ENCODE measurements at places on chromosomes 4 and X.

DNA sequence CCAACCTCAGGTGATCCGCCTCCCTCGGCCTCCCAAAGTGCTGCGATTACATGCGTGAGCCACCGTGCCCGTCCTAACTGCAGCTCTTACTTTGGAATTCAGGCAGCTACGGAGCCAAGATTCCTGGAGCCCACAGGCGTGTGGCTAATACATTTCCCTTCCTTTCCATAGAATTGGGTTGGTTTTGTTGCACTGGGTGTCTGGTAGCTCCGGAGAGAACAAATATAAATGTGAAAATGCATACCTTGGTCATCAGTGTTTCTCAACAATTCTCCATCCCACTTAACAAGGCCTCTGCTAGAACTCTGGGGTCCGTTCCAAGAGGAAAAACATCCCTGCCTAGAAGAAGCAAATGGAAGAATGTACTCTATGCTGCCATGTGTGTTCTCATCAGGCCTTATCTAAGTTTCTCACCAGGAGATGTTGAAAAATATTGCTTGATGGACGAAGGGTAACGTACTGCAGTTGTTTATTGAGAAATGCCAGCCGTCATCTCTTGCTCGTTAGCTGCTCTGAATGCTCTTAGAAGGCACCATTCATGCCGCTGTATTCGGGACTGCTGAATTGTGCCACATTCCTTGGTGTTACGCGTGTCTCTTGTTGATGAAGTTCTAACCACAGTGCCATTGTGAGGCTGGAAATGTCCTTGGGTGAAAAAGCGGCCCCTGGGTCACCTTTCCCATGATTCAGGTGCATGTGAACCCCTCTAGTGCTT lies 50.5 kb upstream of the CD99 start:
- DNase-seq = no peak

DNA sequence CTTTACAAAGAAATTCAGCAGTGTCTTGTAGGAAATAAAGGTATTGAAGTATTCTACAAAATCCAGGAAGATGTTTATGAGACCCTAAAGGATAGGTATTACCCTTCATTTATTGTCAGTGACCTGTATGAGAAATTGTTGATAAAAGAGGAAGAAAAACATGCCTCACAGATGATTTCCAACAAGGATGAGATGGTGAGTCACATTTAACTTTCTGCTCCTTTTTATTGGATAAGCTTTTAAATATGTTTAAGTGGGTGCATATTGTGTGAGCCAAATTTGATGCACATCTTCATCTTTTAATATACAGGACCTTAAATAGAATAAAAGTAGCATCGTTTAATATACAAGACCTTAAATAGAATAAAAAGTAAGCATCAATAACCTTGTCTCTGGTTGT lies 72.1 kb downstream of the LRP2BP start:
- DNase-seq = no peak

DNA sequence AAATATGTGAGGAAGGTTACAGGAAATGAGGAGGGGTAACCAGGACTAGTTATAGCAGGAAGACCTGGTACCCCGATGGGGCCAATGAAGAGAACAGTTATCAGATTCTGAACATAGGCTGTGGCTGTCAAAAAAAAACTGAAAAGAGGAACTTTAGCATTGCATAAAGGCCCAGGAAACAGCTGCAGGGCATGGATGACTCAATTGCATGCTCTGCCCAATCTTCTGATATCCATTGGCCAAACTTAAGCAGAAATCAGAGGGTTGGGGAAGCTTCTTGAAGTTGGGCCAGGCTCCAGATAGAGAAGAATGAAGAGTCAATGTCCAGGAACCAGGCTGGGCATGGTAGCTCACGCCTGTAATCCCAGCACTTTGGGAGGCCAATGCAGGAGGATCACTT lies 1222.4 kb upstream of the PRKX start:
- no peak for DNase-seq

- no peak for DNase-seq
Measured at GRCh38 chr4:153169776-153170175, 34.5 kb upstream of the TRIM2 start.

- DNase-seq = no peak
Measured at GRCh38 chr4:82569076-82569475, 7.3 kb upstream of the TMEM150C start.

DNA sequence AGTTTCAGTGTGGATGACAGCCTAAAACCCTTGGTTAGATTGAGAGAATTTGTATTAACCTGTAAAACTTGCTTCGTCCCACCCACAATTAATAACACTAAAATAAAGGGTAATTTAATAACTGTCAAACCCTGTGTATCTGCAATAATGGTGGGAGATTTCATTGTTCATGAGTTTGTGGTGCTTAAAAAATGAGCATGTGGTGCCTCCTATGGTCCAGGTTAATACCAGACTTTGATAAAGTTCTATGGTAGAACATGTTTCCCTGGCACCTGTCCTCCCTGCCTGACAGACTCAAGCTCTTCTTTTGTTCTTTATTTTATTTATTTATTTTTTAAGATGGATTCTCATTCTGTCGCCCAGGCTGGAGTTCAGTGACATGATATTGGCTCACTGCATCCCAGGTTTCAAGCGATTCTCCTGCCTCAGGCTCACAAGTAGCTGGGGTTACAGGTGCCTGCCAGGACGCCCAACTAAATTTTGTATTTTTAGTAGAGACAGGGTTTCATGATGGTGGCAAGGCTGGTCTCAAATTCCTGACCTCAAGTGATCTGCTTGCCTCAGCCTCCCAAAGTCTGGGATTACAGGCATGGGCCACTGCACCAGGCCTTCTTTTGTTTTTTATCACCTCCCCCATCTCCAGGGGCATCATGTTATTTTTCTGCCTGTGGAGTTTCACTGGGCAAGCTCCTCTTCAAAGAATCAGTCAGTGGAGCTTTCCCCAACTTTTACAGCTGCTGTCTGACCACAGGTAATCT lies 289.2 kb downstream of the NR3C2 start:
- DNase-seq = no peak
